Fibroblast of the aortic adventitia (primary cell): ENCODE measurements at places on chromosomes 6 and 20. TPM values are rescaled to one million over a fixed set of nuclear protein-coding genes. Genes with fewer than 3 reads are reported as not detected.

Gene GPANK1
- 19.9 and 69.8 TPM in 2 replicates for total RNA-seq

Gene BPI
- 1.4 TPM in 1 of 2 replicates, not detected in the other for total RNA-seq

Gene HLA-DRA
- 0.45 TPM in 1 of 2 replicates, not detected in the other for total RNA-seq

Gene SGK2
- 0.09 TPM in 1 of 2 replicates, not detected in the other for total RNA-seq

Gene CPXM1
- total RNA-seq = 3.8 and 48.5 TPM in 2 replicates
